NCI-H1436 (cell line): ENCODE measurements at places on chromosomes 1 and 21.

GRCh38 chr1:231523816-231524215 lies 4.7 kb upstream of the TSNAX start:
- no peak for DNase-seq

GRCh38 chr1:155183775-155184221 lies 10.1 kb downstream of the TRIM46 start:
- no peak for DNase-seq

DNA sequence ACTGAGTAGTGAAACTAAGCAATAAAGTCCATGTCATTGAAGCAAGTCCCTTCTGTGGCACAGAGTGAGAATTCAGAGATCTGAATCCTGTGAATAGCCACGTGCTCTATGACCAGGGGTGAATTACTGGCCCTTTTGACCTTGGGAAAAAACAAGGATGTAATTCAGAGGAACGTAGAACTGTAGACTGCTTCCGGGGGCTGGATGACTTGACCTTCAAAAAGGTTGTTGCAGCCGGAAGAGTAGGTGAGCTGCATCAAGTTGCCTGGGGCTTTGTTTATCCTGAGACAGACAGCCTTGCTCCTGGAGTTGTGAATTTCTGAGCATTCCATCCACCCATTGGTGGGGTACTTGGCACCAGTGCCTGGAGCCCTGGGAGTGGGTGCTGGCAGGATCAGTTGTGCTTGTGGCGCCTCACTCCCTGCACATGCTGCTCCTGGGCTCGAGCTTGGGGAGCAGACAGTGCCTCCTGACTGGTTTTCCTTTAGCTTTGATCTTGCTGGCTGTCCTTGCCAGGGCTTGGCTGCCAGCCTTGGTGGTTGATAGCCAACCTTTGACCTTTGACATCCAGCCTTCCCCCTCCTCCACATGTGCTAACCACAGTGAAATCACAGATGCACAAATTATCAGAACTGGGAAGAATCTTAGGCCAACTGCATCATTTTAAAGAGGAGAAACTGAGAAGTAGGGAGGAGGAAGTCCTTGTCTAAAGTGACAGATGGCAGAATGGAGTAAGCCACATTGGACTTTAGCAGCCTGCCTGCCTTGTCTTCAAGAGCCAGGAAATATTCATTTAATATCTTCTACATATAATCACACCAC lies 16.2 kb upstream of the MYOG start:
- DNase-seq, result no peak

- DNase-seq, result no peak
These were observed 8.9 kb downstream of the MKNK1 start for GRCh38 chr1:46595127-46595526.

- no peak for DNase-seq
These were observed 88.7 kb downstream of the WDR4 start for GRCh38 chr21:42790520-42791065.

- DNase-seq, result no peak
These were observed 5.1 kb downstream of the CTNNBIP1 start for GRCh38 chr1:9905010-9905409.

DNA sequence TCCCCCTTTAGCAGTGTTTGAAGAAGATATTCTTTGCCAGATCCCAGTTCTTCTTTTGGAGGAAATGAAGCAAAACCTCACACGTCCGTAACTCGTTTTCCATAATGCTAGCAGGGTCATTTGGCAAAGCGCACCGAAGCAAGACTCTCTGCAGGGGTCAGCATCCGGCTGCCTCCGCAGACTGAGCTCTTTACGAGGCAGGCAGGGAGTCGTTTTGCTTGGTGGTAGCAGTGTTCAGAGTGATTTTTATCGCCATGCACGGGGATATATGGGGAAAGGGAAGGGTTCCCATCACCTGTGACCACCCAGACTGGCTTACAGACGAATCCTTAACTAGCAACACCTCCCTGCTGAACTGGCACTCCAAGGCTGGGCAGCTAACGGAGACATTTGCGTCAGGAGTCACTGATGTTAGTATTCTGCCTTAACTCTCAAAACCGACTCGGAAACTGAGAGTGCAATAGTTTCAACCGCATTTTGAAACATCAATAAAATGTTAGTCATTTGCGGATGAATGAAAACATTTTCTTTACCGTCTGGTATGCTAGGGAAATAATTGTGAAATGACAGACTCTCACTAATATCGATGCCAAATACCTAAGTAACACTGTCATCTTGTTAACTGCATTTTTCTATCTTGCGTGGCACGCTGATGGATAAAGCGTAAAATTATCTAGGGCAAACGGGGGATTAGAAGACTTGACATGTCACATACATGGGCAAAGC lies 2.2 kb upstream of the NEGR1 start:
- DNase-seq, result peak; percentile 30

- DNase-seq, result no peak
These were observed 220.5 kb downstream of the FOXD2 start for GRCh38 chr1:47658161-47658920.

GRCh38 chr1:55213151-55213884 lies 1.8 kb downstream of the USP24 start:
- DNase-seq, result no peak

DNA sequence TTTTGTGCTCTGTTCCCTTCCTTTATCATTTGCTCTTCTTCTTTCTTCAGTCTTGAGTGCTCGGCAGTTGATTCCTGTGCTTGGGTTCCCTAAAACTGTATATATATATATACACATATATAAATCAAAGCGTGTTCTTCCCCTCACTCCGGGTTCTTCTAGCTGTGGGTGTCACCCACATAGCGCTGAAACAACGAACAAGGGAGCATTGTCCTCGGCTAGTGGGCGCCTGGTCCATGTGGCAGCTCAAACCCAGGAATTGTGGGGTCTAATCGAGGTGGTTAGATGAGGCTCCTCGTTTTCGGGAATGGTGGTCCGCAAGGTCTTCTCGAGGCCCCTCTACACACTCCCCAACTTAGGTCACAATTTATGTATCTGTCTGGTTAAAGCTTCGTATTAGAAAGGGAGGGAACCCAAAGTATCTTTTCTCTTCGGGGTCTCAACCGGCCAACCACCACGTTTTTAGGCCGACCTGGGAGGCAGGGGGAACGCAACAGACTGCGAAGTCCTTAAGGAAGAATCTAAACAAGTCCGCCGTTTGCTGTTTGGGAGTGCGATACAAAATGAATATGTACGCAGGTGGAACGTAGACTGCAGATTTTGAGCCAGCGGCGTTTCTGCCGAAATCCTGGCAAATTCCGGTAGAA lies 504 bp upstream of the SDHC start:
- DNase-seq, result no peak

- peak; percentile 9 for DNase-seq
These were observed 771 bp downstream of the EIF4G3 start for GRCh38 chr1:21175670-21176581.

DNA sequence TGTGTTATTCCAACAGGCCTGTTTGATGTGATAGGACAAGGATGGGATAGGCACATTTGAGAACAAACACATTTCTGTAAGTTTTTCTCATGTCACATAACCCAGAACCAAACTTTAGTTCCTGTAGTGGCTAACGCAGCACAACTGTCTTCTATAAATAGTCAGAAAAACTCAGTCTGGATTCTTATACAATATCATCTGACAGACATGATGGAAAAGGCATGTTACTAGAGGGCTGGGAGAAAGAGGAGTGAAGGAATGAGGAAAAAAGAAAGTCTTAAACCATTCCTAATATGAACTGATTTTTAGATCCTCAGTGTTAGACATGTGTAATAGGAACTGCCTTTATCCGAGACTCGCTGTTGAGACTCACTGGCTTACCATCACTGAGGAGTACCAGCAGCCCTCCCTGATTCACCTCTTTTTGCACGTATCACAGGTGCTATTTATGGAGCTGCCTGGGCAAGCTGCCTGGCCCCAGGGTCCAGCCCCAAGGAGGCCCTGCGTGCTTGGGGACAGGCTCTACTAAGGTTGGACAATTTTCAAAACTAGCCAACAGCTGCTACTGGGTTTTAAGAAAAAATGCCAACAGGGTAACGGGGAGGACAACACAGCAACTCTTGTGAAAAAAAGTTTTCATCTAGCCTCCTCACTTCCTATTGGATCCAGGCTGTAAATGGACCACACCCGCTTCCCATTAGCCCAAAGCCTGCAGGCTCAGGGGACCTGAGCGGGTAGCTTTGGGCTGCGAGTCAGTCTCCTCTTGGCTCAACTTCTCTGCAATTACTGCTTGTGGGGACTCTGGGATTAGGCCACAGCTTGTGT lies 30.7 kb upstream of the SERBP1 start:
- no peak for DNase-seq

- DNase-seq, result no peak
These were observed 66.1 kb upstream of the ZNF648 start for GRCh38 chr1:182127656-182128055.

DNA sequence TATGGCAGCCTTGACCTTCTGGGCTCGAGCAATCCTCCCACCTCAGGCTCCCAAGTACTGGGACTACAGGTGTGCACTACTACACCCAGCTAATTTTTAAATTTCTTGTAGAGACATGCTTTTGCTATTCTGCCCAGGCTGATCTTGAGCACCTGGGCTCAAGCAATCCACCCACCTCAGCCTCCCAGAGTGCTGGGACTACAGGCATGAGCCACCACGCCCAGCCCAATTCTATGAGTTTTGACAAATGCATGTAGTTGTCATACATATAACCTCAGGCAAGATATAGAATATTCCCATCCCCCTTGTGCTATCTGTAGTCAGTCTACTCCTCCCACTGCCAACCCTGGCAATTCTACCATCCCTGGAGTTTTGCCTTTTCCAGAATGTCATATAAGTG lies 38.7 kb upstream of the TTC22 start:
- DNase-seq, result no peak

DNA sequence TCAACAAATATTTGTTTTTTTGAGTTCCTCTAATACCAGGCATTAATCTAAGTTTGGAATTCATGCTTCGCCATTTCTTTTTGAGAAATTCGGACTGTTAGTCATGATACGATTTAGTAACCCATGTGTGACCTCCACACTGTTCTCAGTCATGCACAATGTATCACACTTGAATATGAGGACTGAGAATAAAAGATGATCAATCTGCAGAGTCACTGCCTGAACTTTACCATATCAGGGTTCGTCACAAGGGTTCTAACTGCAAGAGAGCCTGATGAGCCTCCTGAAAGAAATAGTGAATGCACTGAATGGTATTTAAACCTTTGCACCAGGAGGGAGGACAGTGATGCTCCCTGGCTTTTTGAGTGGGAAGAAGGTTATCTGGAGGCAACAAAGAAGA lies 10.9 kb upstream of the FASLG start:
- DNase-seq, result no peak

GRCh38 chr1:61491497-61491896 lies 233.4 kb downstream of the TM2D1 start:
- DNase-seq, result no peak

GRCh38 chr21:29092102-29092959 lies 18.9 kb upstream of the CCT8 start:
- no peak for DNase-seq

GRCh38 chr1:25024615-25025350 lies 94.7 kb upstream of the RUNX3 start:
- DNase-seq, result no peak

GRCh38 chr1:39376656-39377055 lies 114.8 kb upstream of the BMP8A start:
- no peak for DNase-seq

DNA sequence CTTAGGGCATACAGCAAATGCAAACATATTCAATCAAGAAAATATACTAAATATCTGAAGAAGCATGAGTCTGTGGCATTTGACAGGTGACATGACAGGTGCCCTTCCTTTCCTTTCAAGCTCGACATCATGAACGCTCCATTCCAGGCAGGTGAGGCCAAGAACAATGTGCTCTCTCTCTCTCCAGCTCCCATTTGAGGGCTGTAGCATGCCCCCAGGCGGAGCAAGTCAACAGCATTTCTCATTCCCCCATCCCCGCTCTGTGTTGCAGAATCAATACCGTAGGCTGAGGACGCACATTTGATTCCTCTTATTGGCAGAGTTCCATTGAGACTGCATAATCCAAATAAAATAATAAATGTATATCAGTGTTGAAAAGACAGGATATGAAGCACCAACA lies 24.6 kb upstream of the PLPPR4 start:
- no peak for DNase-seq

- no peak for DNase-seq
These were observed 24.5 kb upstream of the COQ8A start for GRCh38 chr1:226915672-226915995.

- no peak for DNase-seq
These were observed 70.0 kb upstream of the KIAA0040 start for GRCh38 chr1:175262621-175263020.

DNA sequence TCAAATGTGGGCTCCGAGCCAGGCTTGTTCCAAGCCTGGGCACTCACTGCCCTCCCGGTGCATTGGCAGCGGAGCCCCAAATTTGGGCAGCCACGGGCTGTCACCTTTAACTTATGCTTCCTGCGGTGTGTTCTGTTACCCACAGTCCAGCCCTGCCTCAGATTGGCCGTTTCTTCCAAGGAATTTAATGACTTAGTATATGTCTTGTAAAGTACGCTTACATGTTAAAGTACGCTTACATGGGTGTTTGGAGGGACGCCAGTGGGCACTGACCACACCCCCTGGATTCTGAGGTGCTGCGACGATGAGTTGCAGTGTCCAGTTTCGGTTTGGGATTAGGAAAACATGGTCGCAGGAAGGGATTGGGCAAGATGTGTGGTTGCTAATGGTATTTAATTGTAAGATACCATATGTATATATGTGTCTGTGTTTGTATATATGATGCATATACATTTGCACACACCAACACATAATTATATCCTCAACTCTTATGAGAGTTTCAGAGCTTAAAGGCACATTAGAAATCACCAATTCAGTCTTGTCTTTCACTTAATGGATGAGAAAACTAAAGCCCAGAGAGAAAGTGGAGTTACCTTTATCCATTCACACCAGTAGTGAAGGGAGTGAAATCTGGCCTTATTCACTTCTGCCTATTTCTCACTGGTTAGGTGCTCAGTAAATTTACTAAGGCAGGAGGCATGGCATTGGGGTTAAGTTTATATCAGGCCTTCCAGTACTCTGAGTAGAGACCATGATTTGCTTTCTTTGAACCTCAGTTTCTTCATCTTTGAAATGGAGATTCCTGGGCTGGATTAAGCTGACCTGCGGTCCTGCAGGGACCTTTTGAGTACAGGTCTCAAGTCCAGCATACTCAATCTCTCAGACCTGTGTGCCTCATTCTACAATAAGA lies 1.0 kb downstream of the SMYD2 start:
- no peak for DNase-seq

GRCh38 chr1:66932291-66932690 lies 7.5 kb downstream of the MIER1 start:
- DNase-seq, result no peak

DNA sequence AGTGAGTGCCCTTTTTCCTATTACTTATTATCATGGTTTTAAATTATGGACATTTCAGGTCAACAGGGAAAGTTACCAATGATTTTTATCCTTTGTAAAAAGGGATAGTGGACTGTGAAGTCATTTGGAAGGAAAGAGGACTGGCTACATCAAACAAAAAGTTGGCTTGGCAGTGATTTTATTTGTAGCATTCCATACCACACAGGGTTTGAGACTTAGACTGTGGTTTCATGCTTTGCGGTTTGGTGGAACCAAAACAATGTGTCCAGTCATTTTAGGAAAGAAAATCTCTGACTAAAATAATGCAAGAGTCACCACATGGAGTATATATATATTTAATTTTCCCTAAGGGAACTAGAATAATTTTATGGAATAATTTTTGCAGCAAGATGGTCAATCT lies 239.5 kb downstream of the HMCN1 start:
- no peak for DNase-seq

GRCh38 chr1:186617926-186618325 lies 62.3 kb downstream of the PTGS2 start:
- no peak for DNase-seq
